ENCODE measurements at places on chromosomes 12 and 14.

DNA sequence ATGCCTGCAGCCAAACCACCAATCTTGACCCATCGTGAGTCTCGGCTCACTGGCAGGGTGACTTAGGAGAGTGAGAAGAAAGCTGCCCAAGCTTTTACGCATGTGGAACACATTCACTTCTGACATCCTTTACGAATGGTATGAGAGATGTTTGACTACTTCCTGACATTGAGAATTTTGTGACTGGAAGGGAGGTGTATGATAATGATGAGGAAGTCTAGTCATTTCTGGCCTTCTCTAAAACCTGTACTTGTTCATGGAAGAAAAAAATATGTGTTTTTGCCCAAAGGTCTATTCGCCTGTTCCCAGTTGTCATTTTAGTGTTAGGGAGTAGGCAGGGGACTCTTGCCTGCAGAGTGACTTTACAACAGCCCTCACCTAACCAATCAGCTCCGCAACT lies 227.2 kb upstream of the ATP2B1 start:
- no peak for DNase-seq

GRCh38 chr14:92964124-92965109 lies 41.5 kb downstream of the CHGA start:
- no peak for DNase-seq

DNA sequence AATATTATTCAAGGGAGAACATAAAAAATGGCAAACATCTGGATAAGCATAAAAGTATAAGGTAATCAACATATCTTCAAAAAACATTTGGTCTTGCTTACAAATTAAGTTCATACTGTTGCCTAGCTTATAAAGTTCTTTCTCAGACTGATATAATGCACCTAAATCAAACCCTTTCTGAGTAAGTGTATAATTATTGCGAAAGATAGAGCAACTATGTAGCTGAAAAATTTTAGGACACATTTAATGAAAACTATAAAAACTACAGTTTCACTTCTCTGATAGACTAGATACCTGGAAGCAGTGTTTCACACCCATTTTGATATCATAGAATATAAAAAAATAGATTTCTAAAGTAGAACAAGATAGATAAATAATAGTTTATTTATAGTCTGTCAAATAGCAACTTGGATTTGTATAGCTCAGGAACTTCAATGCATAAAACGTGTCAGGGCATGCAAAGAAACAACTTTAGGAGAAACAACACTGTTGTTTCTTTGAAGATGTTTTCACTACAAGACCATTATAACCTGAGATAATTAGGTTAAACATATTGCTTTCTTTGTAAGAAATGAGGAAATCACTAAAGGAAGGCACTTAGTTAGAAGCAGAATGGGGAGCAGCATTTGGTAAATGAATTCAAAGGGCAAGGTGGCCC lies 7.6 kb downstream of the CLECL1 start:
- DNase-seq, result no peak

DNA sequence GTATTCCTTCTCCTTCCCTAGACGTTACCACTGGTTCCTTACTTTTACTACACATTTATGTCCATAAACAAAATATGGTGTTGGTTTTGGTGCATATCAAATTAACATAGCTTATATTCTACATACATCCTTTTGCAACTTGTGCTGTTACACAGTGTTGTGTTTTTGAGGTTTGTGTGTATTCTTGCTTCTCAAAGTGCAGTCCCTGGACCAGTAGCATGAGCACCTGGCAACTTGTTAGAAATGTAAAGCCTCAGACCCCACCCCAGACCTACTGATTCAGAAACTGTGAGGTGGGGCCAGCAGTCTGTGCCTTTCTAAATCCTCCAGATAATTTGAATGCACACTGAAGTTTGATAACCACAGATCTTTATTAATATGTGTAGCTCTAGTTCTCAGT lies 65.9 kb downstream of the RNFT2 start:
- no peak for DNase-seq

GRCh38 chr12:96427269-96427729 lies 27.1 kb upstream of the CDK17 start:
- no peak for DNase-seq

GRCh38 chr12:93094988-93095737 lies 166.1 kb upstream of the EEA1 start:
- DNase-seq, result no peak

DNA sequence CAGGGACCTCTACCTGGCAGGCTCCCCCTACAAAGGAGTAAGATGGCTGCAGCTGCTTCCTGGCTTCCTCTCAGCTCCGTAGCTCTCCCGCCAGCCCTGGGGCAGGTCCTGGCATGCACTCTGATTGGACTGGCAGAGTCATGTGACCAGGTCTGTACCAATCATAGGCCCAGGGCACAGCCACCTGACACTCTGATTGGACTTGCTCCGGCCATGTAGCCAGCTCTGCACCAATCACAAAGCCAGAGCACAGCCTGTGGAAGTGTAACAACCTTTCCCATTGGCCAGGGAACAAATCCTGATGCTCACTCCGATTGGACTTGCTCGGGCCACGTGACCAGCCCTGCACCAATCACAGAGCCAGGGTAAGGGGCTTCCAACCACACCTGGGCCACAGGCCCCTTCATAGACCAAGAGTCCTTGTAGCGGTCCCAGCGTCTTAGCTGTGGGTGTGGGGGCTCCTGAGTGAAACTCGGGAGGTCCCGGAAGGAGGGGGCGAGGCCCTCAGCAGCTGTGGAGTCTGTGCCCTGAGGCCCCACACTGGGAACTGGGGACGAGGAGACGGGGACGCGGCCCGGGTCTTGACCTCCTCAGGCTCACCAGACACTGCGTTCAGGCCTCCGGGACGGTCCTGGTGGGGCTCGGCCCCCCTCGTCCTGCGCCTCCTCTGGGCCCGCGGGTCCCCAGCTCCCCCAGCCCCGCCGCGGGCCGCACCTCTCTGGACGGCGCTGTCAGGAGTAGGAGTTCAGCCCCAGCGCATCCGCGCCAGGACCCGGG lies 210.6 kb downstream of the ADGRD1 start:
- DNase-seq, result no peak

DNA sequence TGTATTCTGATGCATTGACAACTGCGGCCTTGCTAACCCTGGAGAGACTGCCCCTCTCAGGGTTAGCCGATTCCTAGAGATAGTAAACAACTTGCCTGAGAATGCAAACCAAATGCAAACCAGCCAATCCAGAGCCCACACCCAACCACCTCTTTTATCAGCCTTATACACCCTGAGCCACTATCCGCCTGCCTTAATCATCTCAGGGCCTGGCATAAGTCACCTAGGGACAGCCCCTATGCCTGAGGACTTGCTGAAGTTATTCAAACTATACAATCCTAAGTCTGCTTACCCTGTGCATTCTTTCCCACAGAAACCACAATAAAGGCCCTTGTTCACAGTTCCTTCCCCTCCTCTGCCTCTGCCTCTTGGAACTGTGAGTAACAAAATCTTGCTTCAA lies 177.2 kb downstream of the KCNA5 start:
- no peak for DNase-seq

DNA sequence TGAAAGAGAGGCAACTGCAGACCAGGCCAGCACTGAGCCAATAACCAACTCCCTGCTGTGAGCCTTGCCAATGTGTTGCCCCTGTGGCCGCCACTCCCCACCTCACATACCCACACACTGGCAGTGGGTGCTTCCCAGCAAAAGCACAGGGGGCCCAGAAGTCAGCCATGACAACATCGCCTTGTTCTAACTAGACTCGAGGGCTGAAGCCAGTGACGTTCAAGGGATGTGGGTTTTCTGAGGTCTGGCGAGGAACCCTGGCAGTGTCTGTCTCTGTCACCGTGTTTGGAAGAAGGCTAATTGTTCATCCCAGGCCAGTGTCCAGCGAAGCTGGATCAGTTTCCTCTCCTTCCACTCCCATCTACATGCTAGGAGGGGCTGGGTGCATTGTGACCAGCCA lies 311.8 kb upstream of the AMIGO2 start:
- DNase-seq, result peak; percentile 24

DNA sequence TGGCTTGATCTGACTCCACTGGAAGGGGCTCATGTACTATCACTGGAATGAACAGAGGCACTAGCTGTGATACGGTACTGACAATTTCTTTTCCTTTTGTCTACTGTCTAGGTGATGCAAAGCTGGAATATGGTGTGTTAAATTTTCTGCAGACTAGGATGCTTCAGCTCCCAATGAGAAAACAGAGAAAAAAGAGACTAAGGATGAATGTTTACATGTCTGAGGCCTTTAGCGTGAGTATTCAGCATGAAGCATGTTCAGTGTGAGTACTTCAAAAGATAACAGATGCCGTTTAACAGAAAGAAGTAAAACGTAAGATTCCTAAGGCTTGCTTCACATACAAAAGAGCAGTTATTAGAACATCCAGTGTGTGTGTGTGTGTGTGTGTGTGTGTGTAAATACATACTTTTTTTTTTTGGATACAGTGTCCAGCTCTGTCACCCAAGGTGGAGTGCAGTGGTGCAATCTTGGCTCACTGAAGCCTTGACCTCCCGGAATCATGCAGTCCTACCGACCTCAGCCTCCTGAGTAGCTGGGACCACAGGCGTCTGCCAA lies 92.3 kb upstream of the FERMT2 start:
- no peak for DNase-seq

GRCh38 chr12:64800640-64801039 lies 23.8 kb upstream of the TBC1D30 start:
- DNase-seq, result no peak

- no peak for DNase-seq
Observed at GRCh38 chr12:46675736-46676135, 150.1 kb downstream of the SLC38A4 start.

GRCh38 chr14:100018482-100018881 lies 46.7 kb upstream of the EVL start:
- no peak for DNase-seq

GRCh38 chr12:124098887-124099286 lies 125.9 kb downstream of the ZNF664 start:
- DNase-seq, result no peak

GRCh38 chr12:1796515-1797010 lies 23.8 kb upstream of the LRTM2 start:
- DNase-seq, result peak; percentile 28

GRCh38 chr12:107779077-107779831 lies 4.8 kb downstream of the ASCL4 start:
- DNase-seq, result no peak

- no peak for DNase-seq
Observed at GRCh38 chr14:100900837-100901390, 2.6 kb downstream of the RTL1 start.

- no peak for DNase-seq
Observed at GRCh38 chr12:114500131-114500530, 94.2 kb upstream of the TBX5 start.

DNA sequence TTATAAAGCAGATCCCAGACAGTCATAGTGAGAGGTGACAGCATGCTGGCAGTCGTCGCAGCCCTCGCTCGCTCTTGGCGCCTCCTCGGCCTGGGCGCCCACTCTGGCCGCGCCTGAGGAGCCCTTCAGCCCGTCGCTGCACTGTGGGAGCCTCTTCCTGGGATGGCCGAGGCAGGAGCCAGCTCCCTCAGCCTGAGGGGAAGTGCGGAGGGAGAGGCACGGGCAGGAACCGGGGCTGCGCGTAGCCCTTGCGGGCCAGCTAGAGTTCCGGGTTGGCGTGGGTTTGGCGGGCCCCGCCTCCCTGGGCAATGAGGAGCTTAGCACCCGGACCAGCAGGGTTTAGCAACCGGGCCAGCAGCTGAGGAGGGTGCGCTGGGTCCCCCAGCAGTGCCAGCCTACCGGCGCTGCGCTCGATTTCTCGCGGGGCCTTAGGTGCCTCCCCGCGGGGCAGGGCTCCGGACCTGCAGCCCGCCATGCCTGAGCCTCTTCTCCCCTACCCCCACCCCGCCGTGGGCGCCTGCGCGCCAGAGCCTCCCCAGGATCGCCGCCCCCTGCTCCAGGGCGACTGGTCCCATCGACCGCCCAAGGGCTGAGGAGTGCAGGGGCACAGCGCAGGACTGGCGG lies 451.2 kb upstream of the DCN start:
- no peak for DNase-seq

DNA sequence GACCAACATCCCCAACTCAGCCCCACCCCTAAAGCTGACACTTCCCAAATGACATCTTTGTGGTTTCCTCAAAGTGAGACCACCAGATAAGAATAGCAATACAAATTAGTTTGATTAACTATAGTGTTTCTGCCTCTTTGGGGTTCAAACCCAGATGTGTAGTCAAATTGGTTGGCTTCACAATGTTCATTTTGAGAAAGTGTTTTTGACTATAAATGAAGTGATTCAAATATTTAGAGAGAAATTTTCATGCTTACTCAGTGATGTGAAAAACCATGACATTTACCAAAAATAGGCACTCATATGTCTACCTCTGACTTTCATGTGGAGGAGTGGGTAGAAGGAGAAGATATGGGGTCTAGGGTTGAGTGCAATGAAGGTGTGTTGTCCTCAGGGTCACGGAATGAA lies 218.4 kb downstream of the BCAT1 start:
- DNase-seq, result no peak

- DNase-seq, result no peak
Observed at GRCh38 chr12:47023311-47023710, 56.1 kb upstream of the PCED1B start.

DNA sequence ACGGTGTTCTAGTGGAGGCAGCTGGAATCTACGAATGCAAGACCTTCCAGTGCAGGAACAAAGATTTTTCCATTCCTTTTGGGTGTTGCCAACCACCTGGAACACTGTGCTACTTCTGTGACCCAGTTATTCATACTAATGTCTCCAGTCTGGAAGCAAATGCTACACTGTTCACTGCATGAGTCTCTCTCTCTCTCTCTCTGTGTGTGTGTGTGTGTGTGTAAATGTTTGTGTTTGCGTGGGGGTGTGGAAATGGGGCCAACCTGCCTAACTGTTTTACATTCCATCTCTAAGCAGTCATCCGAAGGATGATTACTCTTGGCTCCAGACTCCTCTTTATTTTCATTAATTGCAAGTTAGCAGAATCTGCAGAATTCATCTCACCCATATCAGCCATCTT lies 29.9 kb upstream of the YBX3 start:
- DNase-seq, result no peak

DNA sequence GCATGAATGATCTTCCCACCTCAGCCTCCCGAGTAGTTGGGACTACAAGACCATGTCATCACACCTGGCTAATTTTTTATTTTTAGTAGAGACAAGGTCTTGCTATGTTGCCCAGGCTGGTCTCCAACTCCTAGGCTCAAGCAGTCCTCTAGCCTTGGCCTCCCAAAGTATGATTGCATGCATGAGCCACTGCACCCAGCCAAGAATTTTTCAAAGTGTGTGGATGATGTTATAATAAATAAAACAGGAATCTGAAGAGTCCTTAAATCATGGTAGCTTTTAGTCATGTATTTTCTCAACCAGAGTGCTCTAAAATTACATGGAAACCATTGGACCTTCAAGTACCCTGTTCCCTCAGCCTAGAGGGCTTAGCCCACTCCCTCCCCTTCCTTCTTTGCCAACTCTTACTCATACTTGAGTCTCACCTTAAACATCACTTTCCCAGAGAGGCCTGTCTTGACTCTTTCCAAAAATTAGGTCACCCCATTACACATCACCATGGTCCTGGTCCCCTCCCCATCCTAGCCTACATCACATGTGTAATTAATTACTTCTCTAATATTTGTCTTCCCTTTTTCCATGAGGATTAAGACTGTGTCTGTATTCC lies 52.2 kb upstream of the BICDL1 start:
- DNase-seq, result no peak

GRCh38 chr14:57961786-57962060 lies 95.8 kb upstream of the SLC35F4 start:
- DNase-seq, result no peak
